ENCODE measurements at places on chromosomes 3 and 15.

DNA sequence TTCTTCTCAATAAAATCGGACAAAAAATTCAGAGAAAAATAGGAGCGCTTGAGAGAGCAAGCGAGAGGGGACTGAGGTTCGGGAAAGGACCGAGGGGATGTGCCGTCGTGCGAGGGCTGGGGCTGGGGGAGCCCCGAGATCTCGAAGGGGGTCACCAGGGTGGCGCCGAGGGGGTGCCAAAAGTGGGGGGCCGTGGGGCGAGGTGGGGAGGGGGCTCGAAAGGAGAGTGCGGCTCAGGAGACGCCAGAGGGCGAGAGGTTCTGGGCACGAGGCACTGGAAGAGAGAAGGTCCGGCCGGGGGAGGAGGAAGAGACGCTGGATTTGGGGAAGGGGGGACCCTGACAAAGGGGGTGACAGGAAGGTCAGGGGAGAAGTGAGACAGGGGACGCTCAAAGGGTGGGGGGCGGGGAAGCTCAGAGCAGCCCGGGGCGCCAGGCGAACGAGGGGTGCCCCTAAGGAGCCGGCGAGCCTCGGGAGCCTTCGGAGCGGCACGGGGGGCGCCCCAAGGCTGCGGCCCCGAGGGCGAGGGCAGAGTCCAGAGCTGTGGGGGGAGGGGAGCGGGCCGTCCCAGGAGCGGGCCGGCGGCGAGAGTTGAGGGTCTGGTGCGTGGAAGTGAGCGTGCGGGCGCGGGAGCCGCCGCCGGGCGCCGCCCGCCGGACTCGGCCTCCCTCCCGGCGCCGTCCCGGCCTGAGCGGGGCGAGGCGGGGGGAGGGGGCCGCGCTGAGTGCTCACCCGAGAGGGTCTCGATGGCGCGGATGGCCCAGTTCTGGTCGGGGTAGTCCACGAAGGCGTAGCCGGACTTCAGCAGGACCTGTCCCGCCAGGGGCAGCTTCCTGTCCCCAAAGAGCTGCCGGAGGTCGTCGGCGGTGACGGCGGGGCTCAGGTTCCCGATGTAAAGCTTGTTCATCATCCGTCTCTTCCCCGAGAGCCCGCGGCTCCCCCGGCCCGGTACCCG, 514 bp downstream of the IGF2BP2 start:
- no peak for DNase-seq

DNA sequence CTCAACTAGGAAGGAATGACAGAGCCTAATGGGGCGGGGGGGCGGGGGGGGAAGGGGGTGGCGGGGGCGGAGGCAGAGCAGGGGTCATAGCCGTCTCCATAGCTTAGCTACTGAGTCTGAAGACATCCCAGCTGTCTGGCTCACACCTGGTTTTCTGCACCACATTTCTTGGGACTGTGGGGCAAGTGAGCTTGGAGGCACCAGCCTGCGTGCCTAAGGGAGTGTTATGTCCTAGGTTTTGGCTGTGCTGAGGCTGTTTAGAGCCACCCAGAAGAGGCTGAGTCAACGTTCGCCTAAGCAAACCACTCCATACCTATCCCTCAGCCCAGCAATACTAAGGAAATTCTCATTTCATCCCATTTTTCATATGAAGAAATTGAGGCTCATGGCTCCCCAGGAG, 1.4 kb downstream of the IL17RD start:
- DNase-seq: peak; percentile 83

DNA sequence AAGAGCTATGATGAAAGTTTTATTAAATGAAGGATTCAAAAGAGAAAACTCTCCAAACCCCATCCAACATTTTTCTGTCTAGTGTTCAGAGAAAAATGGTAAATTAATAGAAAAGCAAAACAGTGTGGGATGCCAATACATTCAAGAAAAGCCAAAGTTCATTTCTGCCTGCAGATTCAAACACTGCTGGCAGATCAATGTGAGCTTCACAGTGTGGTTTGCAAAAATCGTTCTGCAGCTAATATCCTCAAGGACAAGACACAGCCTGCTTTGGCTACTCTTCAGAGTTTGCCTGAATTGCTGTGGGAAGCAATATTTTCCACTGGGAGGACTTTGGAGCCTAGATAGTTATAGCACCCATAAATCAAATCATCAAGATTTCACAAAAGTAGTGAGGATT, 619.9 kb upstream of the SUCLG2 start:
- no peak for DNase-seq

DNA sequence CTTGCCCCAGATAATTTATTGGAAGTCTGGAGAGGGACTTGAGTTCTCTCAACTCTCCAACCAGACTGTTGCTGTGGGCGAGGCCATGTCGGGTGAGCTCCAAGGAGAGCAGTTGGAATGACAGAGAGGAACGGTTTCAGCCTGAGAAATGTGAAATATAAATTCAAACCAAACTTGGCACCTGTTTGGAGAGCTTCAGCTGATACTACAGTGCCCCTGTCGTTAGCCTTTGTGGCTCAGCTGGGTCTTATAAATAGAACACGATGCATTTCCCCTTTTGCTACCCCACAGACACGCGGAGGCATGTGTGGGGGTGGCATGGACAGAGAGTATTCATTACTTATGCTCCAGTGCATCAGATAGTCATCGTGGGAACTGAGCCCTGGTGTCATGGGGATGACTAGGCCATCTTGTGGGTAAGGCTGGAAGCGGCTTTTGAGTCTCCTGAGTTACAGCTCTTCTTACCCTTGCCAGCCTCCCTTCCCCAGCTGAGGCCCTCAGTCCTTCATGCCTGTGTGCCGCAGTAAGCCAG, 15.6 kb downstream of the SMAD3 start:
- no peak for DNase-seq

DNA sequence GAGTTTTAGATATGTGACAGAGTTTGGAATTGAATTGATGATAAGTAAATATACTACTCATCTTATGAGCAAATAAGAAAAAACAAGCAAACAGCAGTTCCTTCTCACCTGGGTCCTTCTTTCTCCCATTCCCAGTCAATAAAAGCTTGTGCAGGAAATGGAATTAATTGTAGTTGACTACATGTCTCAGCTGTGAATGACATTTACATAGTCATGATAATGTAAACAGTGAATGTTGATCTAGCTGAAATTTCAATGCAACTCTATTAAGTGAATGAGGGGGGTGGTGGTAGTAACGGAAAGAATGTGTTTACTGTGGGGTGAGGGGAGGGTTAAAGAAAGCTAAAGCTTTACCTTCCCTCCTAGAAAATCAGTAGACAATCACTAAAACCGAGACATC, 76.2 kb downstream of the NFKBIZ start:
- no peak for DNase-seq

DNA sequence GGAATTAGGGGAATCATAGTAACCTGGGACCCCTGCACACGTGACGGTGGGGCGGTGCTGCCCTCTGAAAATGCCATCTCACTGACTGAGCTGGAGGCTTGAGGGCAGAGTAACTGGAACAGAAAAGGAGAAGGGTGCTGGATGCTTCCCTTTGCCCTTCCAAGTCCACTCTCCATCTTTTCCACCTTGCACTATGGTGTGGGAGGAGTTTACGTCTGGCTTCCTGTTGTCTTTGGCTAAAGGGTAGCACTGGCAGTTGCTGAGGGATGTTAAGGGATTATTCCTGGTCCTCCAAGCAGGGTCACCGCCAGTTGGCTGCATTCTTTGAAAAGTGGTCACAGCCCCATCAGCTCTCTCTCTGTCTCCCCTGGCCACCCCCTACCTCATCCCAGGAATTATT, 129.4 kb upstream of the SNTN start:
- no peak for DNase-seq

- DNase-seq: no peak
Observed at GRCh38 chr3:195124378-195124992, 146.5 kb downstream of the XXYLT1 start.

DNA sequence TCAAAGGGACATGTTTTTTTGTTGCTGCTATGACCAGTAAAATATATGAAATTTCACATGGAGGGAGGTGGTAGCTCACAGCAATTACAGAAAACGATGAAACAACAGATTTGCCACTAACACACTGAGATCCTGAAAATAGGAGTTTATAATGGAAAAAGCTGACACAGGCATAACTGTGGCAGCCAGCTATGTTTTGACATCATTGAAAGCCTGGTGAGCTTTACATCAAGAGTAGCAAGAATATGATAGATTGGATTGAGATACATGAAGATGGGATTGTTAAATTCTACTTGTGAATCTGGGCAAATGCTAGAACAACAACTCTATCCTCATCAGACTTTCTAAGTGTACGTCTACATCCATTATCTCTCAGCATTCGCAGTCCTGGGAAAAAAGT, 760.7 kb downstream of the GRM7 start:
- DNase-seq: no peak

GRCh38 chr3:184489268-184489841, 72.2 kb upstream of the EPHB3 start:
- DNase-seq: peak; percentile 29

DNA sequence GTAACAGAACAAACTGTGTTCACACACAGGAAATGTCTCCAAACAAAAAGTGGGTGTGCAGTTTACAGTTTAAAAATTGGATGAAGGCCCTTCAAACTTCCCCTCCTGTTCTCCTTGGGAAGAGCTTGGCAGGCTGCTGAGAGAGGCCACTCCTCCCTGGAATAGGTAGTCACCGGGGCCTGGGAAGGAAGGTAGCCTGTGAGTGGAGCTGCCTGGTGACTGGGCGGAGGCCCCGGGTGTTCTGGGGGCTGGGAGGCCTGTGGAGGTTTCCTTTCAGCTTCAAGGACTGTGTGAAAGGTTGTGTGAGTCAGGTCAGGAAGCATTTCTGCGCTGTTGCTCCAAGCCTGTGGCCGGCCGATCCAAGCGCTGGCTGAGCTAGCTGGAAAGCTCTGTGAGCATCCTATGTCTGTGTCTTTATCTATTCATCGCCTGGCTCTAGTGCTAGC, 14.1 kb downstream of the SLCO3A1 start:
- peak; percentile 95 for DNase-seq
